Cortex of kidney (tissue), 1 donor: ENCODE measurements at places on chromosomes 7 and 10.

GRCh38 chr10:49564461-49565009, 25.6 kb upstream of the ERCC6 start:
- no peak for DNase-seq

DNA sequence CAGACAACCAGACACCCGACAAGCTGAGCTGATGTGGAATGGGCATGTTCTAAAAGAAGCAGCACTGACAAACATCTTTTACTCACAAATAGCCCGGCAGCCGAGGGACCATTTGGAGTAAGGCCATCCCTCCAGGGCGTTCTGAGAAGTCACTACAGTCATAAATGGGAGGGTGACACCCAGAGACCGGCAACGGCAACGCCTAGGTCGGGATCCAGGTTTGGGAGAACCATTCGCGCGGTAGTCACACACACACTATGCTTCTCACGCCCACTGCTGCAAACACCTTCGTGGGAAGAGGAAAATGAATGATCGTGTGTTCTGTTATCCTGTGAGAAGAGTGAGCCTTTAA, 9.8 kb downstream of the TNS3 start:
- no peak for DNase-seq

- no peak for DNase-seq
These were observed 34.1 kb downstream of the SMC3 start for GRCh38 chr10:110601581-110601980.

DNA sequence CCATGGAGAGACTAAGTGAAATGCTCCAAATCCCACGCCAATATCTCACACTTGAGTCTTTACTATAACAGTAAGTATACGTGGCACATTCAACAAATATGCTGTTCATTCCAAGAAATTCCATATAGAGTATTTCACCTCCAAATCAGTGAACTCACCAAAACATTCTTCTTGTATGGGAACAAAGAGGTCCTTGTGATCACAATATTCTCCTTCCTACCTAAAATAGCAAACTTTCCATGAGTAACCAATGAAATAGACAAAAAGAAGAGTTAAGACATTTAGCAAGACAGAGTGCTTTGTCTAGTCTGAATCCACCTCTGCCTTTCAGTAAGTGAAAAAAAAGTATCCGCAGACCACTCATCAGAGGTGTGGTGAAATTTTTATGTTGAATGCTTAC, 77.3 kb upstream of the NXPH1 start:
- DNase-seq: no peak

GRCh38 chr10:28938745-28939144, 261.4 kb downstream of the BAMBI start:
- DNase-seq: no peak

DNA sequence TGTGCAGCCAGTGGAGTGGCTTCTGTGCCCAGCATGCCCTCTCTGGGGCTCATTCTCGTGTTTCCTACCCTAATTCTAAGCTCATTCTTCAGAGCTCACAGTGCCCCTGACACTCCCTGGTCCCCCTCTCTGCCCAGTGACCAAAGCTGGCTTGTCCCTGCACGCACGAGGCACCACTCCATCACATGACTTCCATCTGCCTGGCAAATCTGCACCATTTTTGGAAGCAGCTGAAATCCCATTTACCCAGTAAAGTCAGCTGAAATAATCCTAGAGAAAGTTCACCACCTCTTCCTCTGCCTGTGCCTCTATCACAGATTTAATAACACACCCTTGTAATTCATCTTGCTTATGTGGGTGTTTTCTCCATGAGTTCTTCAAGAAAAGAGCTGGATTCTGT, 616.9 kb downstream of the PTPRN2 start:
- DNase-seq: no peak

DNA sequence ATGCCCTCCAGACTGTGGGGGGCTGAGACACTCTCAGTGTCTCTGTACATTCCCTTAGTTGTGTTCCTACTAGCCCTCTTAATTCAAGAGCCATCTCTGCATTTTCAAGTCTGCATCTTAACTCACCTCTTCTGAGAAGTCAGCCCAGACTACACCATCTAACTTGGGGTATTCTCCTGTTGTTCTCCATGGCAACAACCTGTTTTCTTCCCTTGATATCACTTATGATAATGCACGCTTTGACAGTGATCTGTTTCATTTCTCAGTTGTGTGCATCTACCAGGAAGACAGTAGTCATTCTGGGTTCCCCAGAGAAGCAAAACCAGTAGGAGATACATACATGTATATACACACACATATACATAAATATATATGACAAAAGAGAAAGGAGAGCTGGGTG, 707.3 kb upstream of the IGFBP3 start:
- no peak for DNase-seq

GRCh38 chr10:68559251-68559650, 886 bp upstream of the TET1 start:
- DNase-seq: no peak

DNA sequence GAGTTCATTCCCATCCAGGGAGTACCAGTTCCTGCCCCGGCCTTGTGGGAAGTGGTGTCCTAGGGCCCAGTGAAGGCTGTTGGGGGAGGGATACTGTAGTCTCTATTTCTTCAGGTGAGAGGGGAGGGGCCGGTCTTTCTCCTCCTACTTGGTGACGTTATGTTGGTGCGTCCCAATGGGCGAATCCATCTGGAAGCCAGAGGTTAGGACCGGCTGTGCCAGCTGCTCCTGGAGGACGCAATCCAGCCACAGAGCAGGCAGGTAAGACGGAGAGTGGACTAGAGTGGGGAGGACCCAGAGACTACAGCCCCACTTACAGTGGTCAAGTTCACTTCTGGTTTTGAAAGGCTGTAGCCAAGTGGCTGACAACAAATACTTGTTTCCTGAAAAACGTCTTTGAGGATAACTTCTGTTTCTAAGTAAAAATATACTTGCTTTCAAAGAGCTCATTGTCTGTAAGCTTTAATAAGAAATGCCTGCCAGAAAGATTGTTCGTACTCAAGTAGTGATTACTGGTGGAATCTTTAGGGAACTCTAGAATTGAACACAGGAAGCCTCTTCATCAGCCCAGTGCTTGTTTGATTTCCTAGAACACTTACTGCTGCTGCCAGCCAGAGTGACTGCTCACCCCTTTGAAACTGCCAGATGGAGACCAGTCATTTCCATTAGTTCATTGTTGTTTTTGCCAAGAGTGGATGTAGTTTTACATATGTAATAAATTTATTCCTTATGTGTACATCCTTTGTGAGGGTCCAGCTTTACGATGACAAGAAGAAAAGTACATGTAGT, 25.4 kb downstream of the RBM33 start:
- DNase-seq: no peak

DNA sequence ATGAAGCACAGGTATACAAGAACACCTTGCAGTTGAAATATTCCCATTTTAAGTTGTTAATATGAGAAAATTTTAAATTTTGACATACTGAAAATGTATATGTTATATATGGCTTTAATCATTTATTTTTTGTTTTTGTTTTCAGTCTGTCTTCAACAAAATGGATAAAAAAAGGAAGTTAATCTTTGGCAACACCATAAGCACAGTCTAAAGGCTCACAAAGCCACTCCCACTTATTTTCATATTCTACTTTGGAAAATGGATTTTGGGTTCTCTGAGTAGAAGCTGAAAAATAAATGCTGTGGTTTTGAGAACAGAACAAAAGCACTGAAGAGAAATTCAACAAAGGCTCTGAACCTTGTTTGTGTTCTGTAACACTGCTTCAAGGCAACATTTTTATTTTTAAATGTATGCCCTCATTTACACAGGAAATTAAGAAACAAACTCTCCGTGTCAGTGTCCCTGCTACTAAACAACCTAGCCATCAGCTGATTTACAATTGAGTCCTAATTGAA, 81.3 kb upstream of the LRRN3 start:
- DNase-seq: no peak

DNA sequence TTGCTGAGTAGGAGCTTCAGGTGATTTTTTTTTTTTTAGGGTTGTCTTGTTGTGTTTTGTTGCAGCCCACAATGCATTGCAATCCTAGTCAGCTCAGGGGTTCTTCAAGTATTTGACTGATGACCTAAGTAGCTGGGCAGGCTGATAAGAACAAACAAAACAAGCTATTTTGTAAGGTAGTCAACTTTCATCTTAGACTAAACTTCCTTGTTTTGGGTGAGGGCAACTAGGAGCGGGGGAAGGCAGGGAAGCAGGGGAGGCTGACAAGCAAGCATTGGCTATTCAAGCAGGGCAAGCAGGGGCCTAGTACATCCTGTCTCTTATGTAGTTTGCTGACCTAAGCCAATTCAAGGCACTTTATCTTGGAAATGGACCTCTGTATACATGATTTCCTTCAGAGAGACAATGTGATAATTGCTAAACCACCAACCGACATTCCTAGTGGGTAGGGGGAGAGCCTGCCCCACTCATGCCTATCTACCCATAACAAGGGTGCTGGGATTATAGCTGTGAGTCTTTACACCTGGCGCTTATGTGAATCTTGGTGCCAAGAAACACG, 163.3 kb upstream of the PRKCQ start:
- no peak for DNase-seq

GRCh38 chr7:95011146-95011928, 103.9 kb downstream of the PPP1R9A start:
- DNase-seq: no peak

DNA sequence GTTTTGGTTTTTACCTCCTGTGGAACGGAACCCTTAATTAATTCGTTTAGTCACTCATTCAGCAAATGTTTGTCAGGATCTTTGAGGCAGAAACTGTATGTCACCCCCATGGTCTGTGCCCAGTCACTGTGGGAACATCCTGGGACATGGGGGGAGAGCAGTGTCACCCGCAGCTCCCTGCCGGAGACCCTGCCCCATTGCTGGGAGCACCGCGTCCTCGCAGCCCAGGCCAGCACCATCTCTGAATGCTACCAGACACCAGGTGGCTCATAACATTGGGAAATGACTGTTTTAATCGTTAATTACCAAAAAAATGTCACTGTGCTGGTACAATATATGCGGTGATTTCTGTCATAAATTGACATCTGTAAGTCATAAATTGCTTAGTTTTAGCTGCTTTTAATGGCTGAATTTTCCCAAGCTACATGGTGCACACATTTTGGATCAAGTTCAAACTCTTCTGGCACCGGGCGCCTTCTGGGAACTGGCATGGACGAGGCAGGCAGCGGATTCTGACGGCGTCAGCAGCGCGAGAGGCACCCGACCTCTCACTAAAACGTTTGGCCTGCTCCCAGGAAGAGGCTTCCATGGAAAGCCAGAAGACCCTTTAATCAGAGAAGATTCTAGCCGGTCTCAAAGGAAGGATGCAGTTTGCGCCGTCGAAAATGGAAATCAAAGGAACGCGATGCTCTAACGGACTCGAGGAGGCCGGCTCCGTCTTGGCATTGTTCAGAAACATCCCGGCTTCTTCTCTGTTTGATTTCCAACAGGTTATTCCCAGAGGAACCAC, 184.2 kb downstream of the ADARB2 start:
- DNase-seq: no peak

DNA sequence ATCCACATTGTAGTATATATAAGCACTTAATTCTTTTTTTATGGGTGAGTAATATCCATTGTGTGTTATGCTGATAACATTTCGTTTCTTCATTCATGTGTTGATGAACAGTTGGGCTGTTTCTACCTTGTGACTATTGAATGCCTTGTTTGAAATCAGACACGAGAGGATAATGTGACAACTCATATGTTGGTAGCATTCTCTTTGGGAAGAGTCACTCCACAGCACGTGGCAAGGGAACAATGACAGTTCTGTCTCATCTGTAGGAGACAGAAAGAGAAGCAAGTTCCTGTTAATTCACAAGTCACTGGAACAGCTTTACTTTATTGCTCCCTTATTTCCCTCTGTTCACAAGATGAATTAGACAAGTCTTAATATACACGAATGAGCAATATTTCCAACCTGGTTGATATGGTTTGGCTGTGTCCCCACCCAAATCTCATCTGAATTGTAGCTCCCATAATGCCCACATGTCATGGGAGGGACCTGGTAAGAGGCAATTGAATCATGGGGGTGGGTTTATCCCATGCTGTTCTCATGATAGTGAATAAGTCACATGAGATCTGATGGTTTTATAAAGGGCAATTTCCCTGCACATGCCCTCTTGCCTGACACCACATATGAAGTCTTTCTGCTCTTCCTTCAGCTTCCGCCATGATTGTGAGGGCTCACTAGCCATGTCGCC, 125.3 kb downstream of the SEC23IP start:
- no peak for DNase-seq

- no peak for DNase-seq
These were observed 694 bp downstream of the C10orf62 start for GRCh38 chr10:97590082-97590747.

DNA sequence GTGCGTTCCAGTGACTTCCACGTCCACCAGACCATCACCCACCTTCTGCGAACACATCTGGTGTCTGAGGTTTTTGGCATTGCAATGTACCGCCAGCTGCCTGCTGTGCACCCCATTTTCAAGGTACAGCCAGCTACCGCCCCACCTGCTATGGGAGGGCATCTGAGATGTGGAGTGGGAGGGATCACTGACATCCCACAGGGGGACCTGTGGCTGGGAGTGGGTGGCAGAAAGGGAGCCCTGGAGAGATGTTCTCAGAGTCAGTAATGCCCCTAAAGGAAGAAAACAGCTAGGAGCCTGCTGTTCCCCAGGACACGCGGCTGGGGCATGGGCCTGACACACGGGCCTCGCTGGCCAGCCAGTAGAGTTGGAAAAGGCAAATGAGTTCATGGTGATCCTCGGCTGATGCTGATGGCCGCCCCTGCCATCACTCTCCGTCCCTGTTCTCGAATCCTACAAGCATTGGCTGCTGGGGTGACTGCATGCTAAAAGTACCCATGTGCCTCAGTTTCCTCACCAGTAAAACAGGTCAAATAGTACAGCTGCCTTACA, 66.6 kb downstream of the ALOX5 start:
- DNase-seq: no peak

- no peak for DNase-seq
These were observed 5.4 kb upstream of the DMTF1 start for GRCh38 chr7:87146740-87147386.

DNA sequence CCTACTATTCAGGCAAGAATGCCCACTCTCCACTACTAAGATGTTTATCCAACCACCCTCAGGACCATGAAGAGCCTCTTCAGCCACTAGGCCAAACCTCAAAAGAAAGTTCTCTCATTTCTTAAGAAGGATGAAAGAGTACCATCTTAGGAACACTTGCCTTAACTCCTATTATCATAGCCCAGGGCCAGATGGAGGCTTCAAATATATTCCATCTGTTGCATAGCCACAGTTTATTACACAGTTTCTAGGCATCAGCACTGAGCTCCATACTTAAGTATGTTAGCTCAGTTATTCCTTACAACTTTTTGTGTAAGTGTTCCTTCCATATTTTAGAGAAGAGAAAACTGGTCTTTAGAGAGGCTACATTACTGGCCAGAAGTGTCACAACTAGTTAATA, 37.4 kb upstream of the YAE1 start:
- DNase-seq: no peak

GRCh38 chr10:81984428-81984827, 109.4 kb downstream of the NRG3 start:
- no peak for DNase-seq
